ENCODE measurements at places on chromosomes 5 and 9. TPM values are rescaled to one million over a fixed set of nuclear protein-coding genes. Genes with fewer than 3 reads are reported as not detected.

IFNA2 gene
- not detected for total RNA-seq

HAVCR1 gene
- 0.82 TPM for total RNA-seq

C9 gene
- total RNA-seq = under 0.01 TPM

SWI5 gene
- total RNA-seq = 3.7 TPM

FBP2 gene
- not detected for total RNA-seq

IL33 gene
- 8.6 TPM for total RNA-seq

GDA gene
- 21.6 TPM for total RNA-seq

SAPCD2 gene
- 1.2 TPM for total RNA-seq

VPS13A gene
- 28.5 TPM for total RNA-seq

C8G gene
- not detected for total RNA-seq

TENT4A gene
- total RNA-seq = 11.0 TPM

NR5A1 gene
- total RNA-seq = not detected

CCDC183 gene
- 2.0 TPM for total RNA-seq

C5orf52 gene
- total RNA-seq = not detected

PCDHA4 gene
- 12.2 TPM for total RNA-seq

PHYHD1 gene
- 1.2 TPM for total RNA-seq

SLC36A2 gene
- total RNA-seq = not detected

DDX31 gene
- 7.3 TPM for total RNA-seq

SPATA31A3 gene
- not detected for total RNA-seq

LRRC26 gene
- total RNA-seq = 0.41 TPM

RFK gene
- 110 TPM for total RNA-seq

TEX48 gene
- not detected for total RNA-seq

DIPK1B gene
- total RNA-seq = 26.9 TPM

CCDC192 gene
- total RNA-seq = not detected

NME5 gene
- 13.0 TPM for total RNA-seq

SPINK4 gene
- total RNA-seq = not detected

UBAP2 gene
- 66.0 TPM for total RNA-seq

CYLC2 gene
- total RNA-seq = not detected

SIMC1 gene
- total RNA-seq = 9.8 TPM

ECSCR gene
- 4.9 TPM for total RNA-seq

Measured in frontal cortex (tissue), 4 donors.